H7 (cell line): ENCODE measurements at places on chromosomes 5 and 9. TPM values are rescaled to one million over a fixed set of nuclear protein-coding genes. Genes with fewer than 3 reads are reported as not detected.

GRCh38 chr5:152288499-152288898 is 116.6 kb downstream of the NMUR2 start:
- DNase-seq = no peak

The TTLL11 gene
- 0.18 and 0.97 TPM in 2 replicates for total RNA-seq

GRCh38 chr5:175746851-175747250 is 89.0 kb downstream of the HRH2 start:
- DNase-seq = peak; percentile 74

DNA sequence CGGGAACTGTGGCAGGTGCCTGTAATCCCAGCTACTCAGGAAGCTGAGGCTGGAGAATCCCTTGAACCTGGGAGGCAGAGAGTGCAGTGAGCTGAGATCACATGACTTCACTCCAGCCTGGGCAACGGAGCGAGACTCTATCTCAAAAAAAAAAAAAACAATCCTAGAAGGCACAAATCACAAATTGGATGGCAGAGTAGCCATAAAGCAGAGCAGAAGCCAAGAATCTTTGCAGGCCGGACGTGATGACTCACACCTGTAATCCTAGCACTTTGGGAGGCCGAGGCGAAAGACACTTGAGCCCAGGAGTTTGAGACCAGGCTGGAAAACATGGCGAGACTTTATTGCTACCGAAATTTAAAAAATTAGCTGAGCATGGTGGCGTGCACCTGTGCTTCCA is 9.2 kb upstream of the FUBP3 start:
- DNase-seq = no peak

DNA sequence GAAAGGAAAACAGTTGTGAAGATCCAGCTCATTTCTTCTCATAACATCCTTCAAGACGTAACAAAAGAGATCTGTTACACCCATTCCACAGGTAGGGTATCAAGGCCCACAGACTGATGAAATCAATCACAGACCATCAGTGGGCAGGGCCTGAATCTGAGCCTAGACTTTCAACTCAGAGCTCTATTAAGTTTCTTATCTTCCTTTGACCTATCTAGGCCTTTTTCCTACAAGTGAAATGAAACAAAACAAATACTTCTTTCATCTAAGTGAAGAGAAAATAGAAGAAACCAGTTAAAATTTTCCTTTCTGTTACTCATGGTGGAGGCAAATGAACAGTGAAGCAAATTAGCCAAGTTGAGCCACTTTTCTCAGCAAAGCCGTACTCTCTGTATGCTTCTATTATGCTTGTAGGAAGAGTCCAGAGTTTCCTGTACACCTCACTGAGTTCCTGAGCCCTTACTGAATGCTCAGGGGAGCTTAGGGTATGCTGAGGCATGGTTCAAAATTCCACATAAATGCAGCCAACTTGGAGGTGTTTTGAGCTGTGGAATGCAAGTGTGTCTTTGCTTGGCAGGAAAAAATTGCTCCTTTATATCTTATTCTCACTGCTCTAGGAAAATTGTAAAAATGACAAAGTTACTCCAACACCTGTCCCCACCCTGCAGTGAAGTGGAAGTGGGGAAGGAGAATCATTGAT is 91.9 kb downstream of the FEM1C start:
- DNase-seq = no peak

GRCh38 chr9:124411514-124412227 is 3.6 kb downstream of the PSMB7 start:
- no peak for DNase-seq

DNA sequence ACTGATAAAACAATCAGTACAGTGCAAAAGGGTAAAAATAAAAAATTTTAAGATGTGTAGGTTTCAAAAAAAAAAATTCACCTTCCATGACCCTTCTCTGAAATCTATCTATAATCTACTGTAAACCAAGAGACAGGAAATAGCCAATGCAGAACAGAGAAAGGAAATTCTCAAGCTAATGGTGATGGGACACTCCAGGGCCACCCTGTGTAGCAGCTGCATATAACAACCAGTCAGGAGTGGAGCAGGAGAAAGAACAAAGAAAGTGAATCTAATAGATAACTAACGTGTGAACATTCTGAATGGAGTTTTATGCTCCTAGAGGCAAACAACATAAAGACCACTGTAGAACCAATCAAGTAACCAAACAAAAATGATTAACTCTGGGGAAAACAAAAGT is 16.6 kb downstream of the SPTLC1 start:
- DNase-seq = no peak

GRCh38 chr5:146645342-146645741 is 129.4 kb upstream of the GPR151 start:
- DNase-seq = no peak

DNA sequence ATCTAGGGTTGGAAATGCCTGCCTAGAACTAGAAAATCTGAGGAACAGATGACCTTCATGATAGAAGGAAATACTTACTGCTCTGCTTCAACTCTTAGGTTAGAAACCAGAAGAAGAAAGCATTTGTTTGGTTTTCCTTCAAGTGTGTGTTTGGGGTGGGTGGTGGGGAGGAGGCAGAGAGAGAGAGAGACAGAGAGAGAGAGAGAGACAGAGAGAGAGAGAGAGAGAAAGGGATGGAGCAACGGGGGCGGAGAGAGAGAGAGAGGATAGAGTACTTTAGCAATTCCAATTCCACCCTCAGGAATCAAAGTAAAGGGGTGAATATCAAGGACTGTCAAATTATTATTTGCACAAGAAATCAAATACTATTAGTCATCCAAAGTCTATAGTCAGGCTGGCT is 29.2 kb upstream of the GCNT4 start:
- no peak for DNase-seq

The MCCC2 gene
- 53.1 and 60.7 TPM in 2 replicates for total RNA-seq

The CENPH gene
- total RNA-seq = 101 and 132 TPM in 2 replicates
